Epithelial cell of prostate (primary cell): ENCODE measurements at places on chromosomes 6 and 20.

DNA sequence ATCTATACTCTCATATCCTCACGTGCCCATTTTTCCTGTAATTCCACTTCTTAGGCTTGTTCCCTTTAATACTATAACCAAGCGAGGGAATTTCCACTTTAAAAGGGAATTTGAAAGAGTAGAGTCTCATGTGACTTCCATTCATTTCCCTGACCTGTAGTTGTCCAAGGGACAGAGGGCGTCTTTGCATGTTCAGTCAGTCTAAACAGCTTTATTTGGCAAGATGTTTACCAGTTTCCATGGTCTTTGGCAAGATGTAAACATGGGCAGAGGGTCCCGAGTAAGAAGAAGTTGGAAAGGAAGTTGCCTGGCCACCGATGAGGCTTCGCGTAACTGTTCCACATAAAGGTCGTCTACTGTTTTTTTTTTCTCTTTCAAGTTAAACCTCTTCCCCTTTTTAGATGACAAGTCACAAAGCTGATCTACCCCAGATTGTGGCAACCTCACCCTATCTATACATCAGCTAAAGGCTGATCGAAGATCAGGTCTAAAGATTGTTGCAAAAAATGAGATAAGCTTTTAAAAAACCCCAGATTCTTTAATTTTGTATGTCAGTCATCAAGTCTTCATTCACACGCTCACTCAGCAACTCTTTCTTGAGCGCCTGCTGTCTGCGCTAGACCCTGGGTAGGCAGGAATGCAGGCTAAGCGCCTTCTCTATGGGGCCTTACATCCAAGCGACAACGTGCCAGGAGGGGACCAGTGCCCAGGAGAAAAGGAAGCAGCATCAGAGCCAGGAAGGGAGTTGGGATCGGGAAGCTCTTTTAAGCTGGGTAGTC, 31.7 kb upstream of the CCR6 start:
- DNase-seq, result no peak

DNA sequence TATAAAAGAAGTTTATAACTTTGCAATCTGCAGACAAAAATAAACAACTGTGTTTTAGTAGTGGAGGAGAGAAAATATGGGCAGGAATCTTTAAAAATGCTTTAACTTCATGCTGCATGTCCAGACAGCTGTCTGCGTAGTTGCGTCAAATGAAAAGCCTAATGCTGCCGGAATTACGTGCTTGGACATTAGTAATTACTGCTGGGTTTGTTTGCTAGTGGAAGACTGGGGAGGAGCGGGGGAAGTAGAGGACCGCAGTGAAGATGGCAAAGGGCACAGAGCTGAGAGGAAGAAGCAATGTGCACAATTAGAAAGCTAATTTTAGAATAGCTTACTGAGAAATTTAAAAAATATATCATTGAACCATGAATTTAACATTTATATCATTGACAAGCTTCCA, 2.4 kb downstream of the SNAP25 start:
- no peak for DNase-seq

- DNase-seq, result no peak
Observed at GRCh38 chr20:29299811-29300578, 1957.5 kb upstream of the DEFB115 start.

DNA sequence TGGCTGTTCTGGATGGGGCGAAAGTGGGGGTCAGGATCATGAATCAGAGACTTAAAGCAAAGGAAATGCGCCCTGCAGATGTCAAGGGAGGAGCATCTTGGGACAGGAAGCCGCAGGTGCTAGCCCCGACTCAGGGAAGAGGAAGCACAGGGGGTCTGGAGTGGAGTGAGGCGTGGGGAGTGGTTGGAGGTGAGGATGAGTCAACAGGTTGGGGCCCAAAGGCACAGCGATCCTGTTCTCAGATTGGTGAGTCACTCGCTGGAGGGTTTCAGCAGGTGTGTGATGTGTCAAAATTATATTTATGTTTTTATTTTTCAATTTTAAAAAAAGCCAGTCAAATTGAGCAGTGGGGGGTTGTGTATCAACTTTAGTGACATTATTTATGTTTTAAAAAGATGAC, 19.0 kb downstream of the PACSIN1 start:
- peak; percentile 57 for DNase-seq

GRCh38 chr6:34993213-34993612, 104.2 kb downstream of the ANKS1A start:
- DNase-seq, result no peak
